ENCODE measurements at places on chromosomes 12 and 14.

DNA sequence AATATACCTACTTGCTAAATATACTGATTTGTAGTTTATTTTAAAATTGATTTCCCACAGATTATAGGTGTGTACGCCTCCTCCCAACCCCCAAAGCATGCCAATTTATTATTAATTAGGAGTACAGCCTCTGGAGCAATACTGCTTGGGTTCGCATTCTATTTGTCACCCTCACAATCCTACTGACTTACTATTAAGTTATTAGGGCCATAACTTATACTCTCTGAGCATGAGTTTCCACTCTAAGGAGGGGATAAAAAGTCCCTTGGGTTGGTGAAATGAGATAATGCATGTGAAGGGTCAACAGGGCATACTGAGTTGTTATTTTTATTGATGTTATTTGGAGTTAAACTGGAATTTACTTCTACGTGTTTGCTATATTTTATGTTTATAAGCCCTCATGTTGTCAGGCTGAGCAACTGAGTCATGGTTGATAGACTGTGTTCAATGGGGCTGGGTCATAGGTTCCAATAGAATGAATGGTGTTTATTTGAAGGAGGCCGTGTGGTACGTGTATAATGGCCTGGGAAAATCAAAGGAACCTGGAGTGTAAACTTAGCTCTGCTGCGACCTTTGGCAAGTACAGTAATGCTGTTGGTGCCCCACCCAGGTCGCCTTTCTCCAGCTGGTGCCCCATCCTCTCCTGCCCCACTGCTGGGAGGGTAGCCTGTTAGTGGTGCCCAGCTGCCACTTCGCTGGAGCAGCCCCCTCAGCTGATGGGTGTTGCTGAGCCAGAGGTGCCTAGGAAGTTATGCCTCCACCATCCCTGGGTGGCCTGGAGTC is 99.3 kb upstream of the PTPRB start:
- no peak for DNase-seq

- DNase-seq: no peak
These were observed 21.1 kb upstream of the VWF start for GRCh38 chr12:6145564-6145963.

GRCh38 chr12:122243965-122244364 is 18.1 kb upstream of the DIABLO start:
- no peak for DNase-seq

DNA sequence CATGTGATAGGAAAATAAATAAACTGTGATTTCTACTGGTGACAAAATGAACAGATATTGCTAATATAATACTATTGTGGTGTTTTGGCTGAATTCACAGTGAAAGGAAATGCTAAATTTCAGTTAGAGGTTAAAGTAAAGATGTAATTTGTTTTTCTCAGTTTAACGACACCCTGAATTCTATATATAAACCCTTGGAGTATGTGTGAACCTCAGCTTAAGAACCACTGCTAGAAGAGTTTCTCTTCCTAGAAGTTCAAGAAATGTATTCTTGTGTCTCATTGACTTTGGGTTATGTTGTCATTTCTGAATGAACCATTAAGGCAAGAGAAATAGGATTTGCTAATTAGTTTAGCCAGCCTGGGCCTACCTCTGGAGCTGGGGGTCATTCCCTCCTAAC is 8.2 kb downstream of the FBXO34 start:
- no peak for DNase-seq

DNA sequence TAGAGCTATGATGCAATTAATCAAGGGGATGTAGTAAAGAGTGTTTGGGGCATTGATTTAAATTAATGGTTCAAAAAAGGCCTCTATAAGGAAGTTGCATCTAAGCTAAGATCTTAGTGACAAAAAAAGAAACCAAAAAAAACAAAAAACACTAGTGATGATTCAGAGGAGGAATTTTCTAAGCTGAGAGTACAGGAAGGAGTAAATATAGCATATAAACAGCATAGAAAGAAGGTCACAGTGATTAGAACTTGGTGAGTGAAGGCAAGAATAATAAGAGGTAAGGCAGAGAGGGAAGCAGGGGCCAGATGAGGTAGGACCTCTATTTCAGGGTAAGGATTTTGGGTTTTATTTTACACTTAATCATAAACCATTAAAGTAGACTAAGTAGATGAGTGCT is 48.0 kb upstream of the PDZRN4 start:
- no peak for DNase-seq

DNA sequence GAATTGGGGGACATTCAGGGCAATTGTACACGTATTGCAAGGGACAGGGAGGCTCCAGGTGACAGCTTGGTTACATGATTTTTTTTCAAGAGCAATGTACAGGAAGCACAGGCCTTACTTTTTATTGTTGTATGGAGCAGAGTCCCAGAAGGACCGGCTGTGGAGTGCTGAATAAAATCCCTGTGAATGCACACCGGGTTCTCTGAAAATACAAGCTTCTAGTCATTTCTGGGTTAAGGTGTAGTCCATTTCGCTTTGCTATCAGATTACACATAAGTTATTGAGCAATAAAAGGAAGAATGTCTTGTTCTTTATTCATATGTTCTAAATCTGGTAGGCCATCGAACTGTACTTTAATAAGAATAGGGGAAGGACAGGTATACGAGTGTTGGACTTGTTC is 52.2 kb downstream of the PDE3A start:
- DNase-seq: no peak

DNA sequence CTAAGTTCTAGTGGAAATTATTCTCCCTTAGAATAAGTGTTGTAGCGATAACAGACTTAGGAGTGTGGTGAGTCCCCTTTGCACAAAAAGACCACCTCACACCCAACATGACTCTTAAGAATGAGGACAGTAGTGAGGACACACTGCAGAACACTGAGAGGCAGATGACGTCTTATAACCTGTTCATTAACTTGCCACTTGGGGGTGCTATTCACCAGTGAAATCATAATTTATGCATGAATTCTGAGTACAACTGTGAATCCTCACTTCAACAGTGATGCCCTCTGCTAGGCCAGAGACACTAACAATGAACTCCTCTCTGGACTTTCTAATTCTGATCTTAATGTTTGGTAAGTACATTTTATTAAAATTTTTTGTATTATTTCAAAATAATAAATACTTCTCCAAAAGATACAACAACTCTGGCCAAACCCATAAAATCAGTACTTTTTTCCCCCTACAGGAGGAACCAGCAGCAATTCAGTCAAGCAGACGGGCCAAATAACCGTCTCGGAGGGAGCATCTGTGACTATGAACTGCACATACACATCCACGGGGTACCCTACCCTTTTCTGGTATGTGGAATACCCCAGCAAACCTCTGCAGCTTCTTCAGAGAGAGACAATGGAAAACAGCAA is 274.7 kb downstream of the DAD1 start:
- no peak for DNase-seq

- no peak for DNase-seq
These were observed 387 bp upstream of the GSC start for GRCh38 chr14:94770251-94770749.

DNA sequence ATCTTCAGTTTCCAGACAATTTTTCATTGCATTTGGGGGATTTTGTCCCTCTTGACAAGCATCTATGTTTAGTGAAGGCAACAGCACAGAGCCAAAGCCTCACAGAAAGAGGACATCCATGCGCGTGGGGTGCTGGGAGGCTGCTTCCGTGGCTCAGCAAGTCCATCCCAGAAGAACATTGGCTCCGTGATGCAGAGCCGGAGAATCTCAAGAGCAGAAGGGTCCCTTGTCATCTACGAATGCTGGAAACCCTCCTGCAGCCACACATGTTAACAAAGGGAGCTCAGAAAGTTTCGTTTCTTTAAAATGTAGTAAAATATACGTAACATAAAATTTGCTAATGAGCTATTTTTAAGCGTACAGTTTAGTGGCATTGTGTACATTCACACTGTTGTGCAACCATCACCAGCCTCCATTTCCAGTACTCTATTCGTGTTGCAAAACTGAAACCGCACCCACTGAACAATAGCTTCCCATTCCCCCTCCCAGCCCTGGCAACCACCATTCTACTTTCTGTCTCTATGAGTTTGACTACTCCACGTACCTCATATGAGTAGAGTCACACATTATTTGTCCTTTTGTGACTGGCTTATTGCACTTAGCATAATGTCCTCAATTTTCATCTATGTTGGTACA is 185.9 kb downstream of the TTC7B start:
- DNase-seq: no peak

GRCh38 chr12:115051378-115051777 is 367.4 kb upstream of the TBX3 start:
- no peak for DNase-seq

GRCh38 chr12:89469361-89469760 is 55.2 kb downstream of the GALNT4 start:
- DNase-seq: no peak

- DNase-seq: no peak
These were observed 30.4 kb downstream of the SETD3 start for GRCh38 chr14:99450266-99450665.

- DNase-seq: no peak
These were observed 246.9 kb downstream of the DPF3 start for GRCh38 chr14:72646861-72647528.

DNA sequence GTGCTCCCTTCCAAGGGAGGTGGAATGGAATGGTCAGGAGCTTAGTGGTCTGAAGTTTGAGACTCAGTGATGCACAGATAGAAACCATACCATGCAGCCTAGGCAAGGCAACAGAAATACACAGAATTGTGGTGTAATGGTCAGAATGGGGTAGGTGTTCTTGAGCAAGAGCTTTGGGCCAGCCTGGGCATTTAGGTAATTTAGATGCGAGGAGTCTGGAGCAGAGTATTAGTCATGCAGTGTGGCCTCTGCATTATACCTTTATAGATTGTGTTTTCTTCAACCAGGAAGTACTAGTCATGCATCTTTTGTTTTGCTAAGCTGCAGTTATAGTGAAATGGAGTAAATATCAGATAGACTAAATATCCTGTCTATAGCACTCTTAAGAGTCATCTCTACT is 118.3 kb downstream of the DAAM1 start:
- no peak for DNase-seq

- no peak for DNase-seq
These were observed 397.8 kb downstream of the SEC23A start for GRCh38 chr14:38705220-38705619.

- no peak for DNase-seq
These were observed 179.0 kb upstream of the IGF1 start for GRCh38 chr12:102659200-102659911.

DNA sequence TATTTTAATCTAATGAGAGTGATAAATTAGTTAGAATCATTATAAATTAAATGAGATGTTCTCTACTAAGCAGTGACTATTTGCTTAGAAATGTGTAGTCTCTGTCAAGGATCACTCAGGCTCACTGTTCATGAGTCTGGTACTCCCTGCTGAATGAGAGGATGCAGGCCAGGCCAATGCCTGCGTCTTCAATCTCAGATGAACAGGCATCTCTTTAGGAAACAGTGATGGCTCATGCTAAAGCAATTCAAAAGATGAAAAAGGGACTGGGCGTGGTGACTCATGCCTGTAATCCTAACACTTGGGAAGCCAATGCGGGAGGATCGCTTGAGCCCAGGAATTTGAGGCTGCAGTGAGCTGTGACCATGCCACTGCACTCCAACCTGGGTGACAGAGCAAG is 106.8 kb downstream of the ZFC3H1 start:
- no peak for DNase-seq

GRCh38 chr12:22625762-22626294 is 857 bp downstream of the ETNK1 start:
- DNase-seq: no peak

DNA sequence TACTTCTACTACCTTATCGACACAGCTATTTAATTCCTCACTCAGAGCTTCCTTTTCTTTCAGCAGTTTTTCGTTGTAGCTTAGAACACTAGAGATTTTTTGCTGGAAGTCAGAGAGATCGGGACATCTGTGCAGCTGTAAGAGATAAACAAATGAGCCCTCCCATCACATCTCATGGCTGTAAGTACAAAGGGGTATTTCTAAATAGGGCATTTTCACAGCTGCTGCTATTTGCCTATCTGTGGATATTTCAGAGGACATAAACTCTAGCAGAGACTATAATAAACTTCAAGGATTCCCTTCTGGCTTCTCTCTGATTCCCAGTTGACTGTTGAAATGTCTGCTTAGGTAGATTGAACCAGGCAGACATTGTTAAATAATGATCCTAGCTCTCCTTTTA is 76.1 kb upstream of the SAV1 start:
- DNase-seq: no peak

DNA sequence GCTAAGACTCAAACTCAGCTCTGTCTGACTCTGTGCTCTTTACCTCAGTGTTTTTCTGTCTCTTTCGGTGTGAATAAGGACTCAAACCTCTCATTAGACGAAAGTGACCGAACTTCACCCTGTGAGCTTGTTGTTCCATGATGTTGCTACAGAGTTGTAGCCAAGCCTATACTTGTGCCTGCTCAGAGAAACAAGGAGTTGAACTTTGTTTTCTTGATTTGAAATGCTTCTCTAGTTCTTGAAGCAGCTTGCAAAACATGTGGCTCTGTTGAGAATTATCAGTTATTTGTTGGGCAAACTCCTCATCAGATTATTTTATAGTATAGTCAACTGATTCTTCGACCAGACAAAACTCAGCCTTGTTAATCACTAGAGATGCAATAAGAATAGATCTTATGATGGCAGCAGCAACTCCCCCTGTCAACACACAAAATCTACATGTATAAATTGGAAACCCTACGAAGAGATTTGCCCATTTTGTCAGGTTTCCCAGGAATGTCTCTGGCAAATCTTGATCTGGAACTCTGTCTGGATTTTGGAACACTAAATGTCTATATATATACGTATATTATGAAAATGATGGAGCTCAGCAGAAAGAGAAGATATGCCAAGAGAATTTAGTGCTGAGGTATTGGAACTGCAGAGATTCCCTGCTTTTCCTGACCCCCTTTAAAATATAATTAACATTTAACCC is 146.8 kb downstream of the TTLL5 start:
- no peak for DNase-seq

DNA sequence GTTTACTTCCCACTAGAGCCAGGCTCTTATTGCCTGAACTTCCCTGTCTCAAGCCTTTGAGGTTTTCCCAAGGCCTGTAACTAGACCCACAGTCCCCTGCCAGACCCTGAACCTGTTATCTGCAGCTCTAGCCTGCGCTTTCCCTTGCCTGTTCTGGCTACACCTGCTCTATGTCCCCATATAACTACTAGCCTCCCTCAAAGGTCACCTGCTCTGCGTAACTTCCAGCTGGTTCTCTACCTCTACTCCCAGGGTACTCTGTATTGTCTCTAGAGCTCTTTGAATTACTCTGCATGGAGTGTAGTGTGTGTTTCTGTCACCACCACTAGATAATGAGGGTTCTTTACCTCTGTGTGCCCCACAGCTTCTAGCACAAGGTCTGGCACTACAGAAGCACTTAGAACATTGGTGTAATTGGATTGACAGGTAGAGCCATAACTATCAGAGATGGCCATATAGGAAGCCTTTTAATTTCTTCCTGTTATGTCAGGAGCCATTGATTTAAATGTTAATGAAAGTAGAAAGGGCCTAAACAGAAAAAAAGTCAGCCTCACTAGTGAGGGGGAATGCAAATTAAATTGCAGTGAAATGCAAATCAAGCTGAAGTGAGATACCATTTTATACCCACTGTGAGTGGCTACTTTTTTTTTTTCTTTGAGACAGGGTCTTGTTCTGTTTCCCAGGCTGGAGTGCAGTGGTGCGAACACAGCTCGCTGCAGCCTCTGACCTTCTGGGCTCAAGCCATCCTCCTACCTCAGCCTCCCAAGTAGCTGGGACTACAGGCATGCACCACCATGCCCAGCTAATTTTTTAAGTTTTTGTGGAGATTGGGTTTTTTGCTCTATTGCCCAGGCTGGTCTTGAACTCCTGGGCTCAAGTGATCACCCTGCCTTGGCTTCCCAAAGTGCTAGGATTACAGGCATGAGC is 47.8 kb downstream of the EID3 start:
- DNase-seq: no peak
